ENCODE measurements at places on chromosomes 2 and 18.

- DNase-seq, result no peak
Measured at GRCh38 chr2:112947374-112947773, 30.4 kb upstream of the IL36G start.

DNA sequence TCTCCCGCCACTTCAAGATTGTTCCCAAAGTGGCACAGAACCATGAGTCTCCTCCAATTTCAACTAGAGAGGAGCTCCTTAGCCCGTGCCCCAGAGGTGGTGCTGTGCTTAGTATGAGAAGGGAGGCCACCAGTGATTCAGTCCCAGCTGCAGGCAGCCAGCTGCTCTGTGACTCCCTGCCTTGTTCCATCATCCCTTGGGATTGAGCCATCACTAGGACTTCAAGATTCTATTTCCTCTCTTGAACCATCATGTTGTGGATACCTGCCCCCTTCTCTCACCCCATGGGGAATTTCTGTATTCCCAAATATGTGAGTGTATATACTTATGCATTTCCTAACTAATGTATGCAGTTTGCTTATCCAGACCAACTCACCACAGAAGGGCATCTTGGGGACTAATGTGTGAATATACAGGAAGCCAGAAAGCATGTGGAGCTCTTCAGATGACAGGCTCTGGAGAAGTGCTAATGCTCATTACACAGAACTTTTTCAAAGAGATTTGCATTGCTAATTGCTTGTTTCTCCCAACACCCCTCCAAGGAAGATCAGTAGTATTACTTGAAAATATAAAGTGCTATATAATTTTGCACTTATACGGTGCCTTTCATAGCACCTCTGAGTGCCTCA, 111.0 kb upstream of the MAP3K20 start:
- no peak for DNase-seq

DNA sequence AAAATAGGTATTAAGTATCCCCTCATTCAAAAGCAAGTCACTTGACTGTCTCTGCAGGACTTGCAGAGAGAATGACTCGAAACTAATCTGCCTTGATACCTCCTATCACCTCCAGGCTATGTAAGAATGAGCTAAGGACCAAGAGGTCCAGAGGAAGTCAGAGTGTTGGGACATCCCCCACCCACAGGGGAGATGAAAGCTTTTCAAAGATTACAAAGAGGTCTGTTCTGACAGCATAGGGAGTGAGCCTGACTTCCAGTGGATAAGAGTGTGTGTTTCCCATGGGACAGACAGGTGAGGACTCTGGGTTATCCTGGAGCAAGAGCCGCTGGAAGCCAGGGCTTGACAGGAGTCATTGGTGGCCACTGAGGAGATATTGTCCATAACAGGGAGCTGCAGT, 85.0 kb upstream of the TACR1 start:
- no peak for DNase-seq

- DNase-seq, result no peak
Measured at GRCh38 chr2:1366546-1367134, 46.6 kb upstream of the TPO start.

DNA sequence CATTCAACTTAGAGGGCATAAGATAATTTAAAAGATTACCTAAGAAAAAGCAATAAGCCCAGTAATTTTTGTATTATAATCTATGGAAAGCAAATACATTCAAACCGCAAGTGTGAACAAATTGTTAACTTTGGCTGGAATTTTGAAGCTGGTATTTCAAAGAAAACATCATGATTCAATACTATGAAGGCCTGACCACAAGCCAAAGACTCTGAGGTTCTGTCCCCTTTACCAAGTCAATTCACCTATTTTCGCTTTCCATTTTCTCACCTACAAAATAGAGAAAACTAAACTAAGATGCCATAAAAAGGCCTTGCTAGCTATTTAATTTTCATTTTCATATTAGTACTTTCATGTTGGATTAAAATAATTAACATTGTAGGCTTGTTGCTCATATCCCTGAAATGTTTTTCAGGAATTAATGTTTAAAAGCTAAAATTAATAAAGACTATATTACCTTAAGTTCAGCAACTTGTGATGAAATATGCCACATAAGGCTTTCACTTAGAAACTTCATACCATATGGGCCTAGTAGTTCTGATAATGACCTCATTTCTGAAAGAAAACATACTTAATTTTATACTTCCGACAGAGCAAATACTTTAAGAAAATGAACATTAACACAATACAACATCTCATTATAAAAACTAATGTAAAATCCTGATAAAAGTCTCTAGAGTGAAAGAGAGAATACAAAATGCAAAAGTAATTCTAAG, 85.7 kb upstream of the FRZB start:
- DNase-seq, result no peak
